ENCODE measurements at places on chromosomes 1 and 21.

GRCh38 chr1:84759756-84760155 lies 69.5 kb upstream of the SSX2IP start:
- no peak for DNase-seq

- DNase-seq: no peak
These were observed 1.7 kb downstream of the OSCP1 start for GRCh38 chr1:36448530-36449056.

DNA sequence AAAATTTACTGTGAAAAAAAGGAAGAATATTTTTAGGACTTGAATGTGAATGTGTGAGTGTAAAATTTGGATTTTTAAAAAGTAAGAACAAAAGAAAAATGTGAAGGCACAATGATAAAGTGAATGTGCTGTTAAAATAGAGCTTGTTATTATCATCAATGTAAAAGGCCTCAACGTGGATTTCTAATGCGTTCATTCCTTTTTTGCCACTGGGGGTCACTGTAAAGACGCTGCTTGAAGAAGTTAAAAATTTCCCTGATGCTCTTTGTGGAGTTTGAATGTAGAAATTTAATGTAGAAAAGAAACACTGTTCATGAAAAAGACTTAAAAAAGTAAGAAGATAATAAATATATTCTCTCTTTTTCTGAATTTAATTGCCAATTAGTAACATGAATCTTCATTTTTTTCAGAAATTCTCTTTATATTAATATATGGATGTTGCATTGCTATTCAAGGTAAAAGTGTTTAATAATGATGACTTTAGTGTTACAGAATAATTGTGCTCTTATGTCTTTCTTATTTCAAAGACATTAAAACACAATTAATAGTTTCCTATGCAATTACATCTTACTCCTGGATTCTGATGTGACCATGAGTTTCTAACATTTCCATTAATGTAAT lies 161.5 kb downstream of the DNM3 start:
- DNase-seq: no peak

DNA sequence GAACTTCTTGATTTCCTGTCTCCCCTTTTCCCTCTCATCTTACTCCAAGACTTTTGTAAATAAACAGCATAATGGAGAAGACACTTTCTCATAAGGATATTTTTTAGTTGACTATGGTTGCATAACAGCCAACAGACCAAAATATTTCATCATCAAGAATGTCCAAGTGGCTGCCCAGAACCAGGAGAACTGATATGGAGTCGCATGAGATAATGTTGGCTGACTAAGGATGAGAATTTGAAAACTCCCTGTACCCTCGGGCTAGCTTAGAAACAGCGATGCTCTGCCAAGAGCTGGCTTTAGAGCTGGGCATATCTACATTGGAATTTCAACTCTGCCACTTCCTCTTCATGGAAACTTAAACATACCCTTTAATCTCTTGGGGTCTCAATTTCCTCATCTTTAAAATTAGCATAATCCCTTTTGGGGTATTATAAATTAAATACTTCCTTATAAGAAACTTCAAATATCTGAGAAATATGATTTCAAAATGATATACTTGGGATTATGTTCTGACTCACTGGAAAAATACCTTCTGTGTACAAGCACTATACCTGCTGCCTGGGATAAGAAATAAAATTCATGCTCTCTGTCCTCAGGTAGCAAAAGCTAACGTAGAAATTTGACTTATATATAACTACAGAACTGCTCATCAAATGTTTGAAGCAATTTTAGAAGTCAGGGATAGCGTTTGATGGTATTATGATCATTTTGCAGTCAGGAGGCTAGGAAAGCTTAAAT lies 777.3 kb downstream of the LTN1 start:
- no peak for DNase-seq

- DNase-seq: no peak
These were observed 850 bp downstream of the PANK4 start for GRCh38 chr1:2525572-2525919.

- DNase-seq: peak; percentile 80
These were observed 180.9 kb downstream of the PRDM16 start for GRCh38 chr1:3249631-3250501.

GRCh38 chr1:224700918-224701531 lies 84.9 kb downstream of the CNIH3 start:
- DNase-seq: no peak

GRCh38 chr1:15949453-15950245 lies 26.3 kb downstream of the ZBTB17 start:
- peak; percentile 54 for DNase-seq

GRCh38 chr1:234406871-234407270 lies 33.6 kb downstream of the COA6 start:
- DNase-seq: no peak

DNA sequence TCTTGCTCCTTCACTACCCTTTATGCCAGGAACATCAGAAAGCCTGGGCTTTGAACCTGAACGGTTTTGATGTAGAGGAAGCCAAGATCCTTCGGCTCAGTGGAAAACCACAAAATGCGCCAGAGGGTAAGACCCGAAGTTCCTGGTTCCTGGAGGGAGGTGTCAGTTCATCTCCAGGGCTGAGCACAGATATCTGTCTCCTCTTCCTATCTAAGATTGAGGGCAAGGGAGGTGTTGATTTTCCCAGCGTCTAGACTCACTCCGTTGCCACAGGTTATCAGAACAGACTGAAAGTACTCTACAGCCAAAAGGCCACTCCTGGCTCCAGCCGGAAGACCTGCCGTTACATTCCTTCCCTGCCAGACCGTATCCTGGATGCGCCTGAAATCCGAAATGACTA lies 915 bp downstream of the CDC20 start:
- DNase-seq: no peak

Data from ecto neural progenitor cell (in vitro differentiated cells).